ENCODE measurements at places on chromosomes 1 and 21.

GRCh38 chr1:175133673-175134435 is 58.7 kb downstream of the KIAA0040 start:
- no peak for DNase-seq

DNA sequence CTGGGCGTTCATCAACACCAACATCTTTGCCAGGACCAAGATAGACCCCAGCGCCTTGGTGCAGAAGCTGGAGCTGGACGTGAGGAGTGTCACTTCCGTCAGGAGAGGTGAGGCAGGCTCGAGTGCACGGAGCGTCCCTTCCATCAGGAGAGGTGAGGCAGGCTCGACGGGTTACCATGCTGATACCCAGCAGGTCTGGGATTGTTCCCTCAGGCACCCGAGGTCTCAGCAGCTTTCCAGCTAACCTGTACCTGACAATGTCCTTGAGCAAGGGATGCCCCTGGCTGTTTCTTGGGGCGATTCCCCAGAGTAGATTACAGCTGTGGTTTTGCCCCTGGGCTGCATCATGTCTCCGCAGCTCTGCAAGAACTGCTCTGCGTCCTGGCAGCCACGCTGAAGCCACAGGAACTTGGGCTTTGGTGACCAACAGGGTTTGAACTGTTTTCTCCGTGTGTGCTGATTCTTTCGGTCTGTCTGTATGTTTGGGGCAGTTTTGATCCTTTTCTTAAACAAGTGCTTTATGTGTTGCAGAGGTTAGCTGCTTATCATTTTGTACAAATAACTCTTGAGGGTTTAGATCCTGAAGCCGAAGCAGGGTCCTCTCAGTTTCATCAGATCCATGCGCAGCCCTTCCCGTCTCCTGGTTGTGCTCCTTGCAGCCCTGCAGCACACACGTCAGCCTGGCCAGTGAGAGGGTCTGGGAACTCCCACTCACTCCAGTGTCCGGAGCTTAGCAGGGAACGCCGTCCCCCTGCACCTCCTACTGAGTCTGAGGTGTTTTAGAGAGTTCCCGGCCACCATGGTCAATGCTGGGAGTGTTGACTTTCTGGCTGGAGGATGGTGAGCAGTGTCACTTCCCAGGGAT is 4.1 kb downstream of the SLX9 start:
- no peak for DNase-seq

GRCh38 chr1:206068314-206068713 is 15.3 kb downstream of the RHEX start:
- DNase-seq, result no peak

DNA sequence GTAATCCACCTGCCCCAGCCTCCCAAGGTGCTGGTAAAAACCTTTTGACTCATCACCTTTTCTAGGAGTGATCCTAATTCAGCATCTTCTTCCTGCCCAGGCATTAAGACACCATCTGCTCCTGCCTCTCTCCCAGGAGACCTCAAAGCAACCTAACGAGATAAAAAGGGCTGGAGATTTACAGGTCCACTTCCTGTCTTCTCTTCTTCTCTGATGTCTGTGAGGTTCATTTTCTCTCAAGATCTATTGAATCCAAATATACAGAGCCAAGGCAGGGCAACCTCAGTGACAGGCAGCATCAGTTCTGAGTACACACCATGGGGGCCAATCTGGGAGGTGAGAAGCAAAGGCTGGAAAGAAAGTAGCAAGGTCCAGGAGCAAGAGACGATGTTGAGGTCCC is 219.4 kb downstream of the SETD4 start:
- no peak for DNase-seq

- no peak for DNase-seq
These were observed 23.7 kb downstream of the KCNJ15 start for GRCh38 chr21:38280454-38280853.
